Stimulated activated CD8-positive, alpha-beta memory T cell treated with anti-CD3 and anti-CD28 coated beads, Interleukin-2, amount 100 ng/mL, for 1 hour (primary cell): ENCODE measurements at places on chromosomes 13 and 19.

GRCh38 chr13:96426167-96426566 lies 336.3 kb downstream of the HS6ST3 start:
- no peak for DNase-seq

DNA sequence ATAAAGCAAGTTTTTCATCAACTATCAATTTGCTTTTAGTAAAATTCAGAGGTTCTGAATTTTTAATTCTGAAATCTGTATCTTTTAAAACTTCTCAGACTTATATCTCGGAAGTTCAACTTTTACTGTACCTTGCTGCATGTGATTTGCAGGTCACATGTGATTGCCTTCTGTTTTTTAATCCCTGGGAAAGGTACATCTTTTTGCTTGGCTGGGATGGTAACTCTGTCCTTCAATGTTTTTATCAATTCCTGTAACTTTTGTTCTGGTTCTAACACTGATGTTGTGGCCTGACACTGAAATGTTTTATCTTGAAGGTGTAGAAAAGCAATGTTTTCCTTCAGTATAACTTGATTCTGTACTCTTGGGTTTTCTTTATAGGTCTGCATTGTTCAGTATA lies 16.2 kb upstream of the NAA16 start:
- no peak for DNase-seq

DNA sequence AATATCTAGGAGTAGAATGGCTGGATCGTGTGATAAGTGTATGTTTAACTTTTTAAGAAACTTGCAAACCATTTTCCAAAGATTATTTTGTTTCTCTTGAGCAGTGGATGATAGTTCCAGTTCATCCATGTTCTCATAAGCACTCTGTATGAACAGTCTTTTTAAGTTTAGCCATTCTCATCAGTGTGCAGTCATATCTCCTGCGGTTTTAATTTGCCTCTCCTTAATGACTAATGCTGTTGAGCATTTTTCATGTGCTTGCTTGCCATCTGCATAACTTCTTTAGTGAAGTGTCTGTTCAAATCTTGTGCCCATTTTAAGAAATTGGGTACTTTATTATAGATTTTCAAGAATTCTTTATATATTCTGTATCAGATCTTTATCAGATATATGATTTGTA lies 58.6 kb downstream of the WASF3 start:
- DNase-seq = no peak

- DNase-seq = no peak
These were observed 44.9 kb downstream of the TEX29 start for GRCh38 chr13:111365149-111366005.

GRCh38 chr19:45659096-45659729 lies 8.8 kb upstream of the GIPR start:
- DNase-seq = no peak

DNA sequence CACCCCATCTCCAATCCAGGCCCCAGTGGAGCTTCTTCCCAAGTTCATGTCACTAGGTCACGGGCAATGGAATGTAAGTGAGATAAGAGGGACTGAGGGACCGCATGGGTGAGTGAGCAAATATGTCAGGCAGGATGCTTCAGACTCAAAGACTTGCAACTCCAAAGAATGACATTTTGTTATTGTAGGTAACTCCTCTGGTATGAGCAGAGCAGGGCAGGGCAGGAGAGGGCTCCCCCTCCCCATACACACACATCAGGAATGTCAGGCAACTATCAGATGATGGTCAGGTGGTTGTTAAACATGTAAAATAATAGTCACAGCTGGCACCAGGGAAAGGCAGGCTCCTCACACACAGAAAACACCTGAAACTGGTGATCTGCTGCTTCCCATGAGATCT lies 10.6 kb downstream of the ERVV-2 start:
- no peak for DNase-seq

GRCh38 chr13:44801990-44802389 lies 187.3 kb downstream of the NUFIP1 start:
- no peak for DNase-seq

DNA sequence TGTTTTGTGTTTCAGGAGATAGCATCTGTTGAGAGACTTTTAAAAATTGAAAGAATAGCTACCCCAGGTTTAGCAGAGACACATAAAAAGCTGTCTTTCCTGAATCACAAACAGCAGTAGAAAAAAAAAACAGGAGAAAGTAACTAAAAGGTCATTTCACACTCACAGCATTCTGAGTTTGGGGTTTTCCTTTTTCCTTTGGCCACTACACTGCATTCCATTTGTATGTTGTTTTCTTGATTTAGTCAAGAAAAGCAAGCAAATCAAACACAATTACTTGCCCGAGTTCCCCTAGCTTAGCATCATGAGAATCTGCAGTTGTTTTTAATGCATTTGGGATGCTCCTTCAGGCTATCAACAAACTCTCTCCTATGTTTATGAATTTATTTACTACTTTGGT lies 161.0 kb downstream of the KCTD12 start:
- no peak for DNase-seq

DNA sequence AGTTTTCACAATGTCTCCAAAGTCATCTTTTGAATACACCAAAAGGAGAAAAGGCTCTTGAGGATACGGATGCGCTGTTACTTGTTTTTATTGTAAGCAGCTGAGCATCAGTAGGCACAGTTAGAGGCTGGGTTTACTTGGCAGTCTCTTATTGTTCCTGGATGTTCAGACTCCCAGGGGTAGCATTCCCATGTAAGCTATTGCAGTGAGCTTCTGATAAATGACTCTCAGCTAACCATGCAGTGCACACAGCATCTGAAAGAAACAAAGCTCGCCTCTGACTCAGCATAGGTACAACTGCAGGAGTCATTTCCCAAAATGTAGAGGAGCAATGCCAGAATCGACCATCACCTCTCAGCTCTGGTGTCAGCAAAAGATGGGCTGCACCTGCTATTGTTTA lies 84.8 kb downstream of the DCT start:
- DNase-seq = no peak

DNA sequence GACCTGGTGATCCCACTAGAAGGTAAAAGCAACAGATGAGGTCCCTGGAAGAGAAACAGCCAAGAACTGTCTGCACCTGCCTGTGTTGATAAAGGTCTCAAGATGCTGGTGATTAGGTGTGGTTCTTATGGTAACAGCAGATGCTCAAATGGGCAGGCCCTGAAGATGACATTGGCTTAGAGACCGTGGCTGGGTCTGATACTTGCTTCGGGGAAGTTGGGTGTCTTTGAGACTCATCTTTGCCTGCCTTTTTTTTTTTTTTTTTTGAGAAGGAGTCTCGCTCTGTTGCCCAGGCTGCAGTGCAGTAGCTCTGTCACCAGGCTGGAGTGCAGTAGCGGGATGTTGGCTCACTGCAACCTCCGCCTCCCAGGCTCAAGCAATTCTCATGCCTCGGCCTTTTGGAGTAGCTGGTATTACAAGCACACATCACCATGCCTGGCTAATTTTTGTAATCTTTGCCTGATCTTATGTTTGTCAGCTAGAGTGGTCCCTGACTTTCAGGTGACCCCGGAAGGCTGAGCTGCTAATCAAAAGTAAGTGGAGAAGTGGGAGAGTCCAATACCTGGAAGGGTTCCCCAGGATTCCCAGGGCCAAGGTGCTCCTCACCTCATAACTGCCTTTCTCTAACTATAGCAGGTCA lies 7.9 kb downstream of the SLC25A23 start:
- no peak for DNase-seq

DNA sequence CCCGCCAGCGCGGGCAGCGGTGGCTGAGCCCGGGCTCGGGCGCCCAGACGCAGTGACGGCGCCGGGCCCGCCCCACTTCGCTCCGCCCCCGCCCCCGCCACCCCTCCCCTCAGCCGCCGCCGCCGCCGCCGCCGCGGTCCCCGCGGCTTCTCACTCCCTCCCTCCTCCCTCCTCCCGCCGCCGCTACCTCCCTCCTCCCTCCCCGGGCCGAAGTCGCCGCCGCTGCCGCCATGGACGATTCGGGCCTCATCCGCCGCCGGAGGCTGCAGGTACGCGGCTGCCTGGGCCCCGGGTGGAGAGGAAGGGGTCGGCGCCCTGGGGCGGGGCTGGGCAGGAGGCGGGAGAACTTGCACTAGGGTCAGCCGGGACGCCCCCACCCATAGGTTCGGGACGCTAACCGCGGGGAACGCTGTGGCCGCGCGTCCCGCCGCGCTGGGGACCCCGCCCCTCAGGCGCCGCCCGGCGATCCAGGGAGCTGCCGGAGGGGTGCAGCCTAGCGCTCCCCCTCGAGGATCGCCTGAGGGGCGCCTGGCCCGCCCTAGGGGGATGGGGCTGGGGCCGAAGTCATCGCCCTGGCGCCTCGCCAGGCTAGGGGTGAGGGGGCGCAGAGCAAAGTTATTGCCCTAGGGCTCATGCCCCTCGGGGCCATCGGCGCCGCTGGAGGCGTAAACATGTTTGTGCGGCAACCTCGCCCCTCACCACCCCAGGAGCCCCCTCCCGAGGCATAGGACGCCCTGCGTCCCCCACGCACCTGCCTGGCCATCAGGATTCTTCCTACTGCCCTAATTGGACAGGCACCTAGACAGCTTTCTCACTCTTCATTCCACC lies 427 bp downstream of the RTBDN start:
- no peak for DNase-seq

- no peak for DNase-seq
These were observed 11.6 kb upstream of the CLDN10 start for GRCh38 chr13:95540888-95541287.

- DNase-seq = no peak
These were observed 4.2 kb upstream of the LRRC25 start for GRCh38 chr19:18401580-18402112.

DNA sequence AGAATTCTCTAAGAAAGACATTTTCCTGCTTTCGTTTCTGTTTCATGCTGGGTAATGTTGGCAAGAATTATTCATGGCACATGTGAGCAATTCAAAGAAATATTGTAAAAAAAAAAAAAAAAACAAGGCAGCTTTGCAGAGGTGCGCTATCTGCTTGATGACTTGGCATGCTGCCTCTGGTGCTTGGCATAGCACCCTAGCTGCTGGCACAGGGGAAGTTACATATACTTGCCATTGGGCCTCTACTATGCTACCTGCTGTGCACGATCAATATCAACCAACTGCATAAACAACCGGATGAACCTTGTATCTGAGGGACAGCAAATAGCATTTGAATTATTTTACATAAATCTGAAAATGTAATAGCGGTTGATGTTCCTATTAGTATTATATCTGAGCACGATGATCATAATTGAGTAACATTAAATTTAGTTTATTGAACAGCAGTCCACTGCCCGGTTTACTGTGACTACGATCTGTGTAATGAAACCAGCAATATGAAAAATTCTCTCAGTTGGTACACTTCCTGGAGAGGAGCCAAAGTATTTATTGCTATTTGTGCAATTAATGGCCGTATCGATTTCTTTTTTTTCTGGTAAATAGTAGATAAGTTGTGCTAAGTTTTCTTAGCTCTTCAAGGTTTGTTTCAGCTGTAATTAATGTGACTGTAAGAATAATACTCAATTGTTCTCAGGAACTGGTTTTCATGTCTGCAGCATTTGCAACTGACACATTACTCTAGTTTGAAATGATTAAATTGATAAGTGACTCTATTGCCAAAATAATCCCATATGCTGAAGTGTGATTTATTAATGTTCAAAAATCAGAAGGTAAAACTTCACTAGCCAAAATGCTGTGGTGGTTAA lies 717.3 kb downstream of the DACH1 start:
- no peak for DNase-seq

DNA sequence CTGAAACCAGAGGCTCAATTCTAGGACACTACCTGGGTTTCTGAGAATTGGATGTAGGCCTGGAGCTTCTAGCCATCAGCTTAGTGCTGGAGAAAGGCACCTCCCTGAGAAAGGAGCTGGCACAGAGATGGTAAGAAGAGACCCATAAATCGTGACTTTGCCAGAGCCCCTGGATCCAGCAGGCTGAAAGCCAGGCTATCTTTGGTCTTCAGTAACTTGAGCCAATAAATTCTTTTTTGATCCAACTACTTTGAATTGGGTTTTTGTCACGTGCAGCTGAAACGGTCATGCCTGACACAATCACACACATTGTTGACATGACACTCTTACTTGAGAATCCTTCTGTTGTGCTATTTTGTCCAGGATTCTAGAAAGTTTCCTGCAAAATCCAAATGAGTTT lies 103.4 kb downstream of the LHFPL6 start:
- no peak for DNase-seq

DNA sequence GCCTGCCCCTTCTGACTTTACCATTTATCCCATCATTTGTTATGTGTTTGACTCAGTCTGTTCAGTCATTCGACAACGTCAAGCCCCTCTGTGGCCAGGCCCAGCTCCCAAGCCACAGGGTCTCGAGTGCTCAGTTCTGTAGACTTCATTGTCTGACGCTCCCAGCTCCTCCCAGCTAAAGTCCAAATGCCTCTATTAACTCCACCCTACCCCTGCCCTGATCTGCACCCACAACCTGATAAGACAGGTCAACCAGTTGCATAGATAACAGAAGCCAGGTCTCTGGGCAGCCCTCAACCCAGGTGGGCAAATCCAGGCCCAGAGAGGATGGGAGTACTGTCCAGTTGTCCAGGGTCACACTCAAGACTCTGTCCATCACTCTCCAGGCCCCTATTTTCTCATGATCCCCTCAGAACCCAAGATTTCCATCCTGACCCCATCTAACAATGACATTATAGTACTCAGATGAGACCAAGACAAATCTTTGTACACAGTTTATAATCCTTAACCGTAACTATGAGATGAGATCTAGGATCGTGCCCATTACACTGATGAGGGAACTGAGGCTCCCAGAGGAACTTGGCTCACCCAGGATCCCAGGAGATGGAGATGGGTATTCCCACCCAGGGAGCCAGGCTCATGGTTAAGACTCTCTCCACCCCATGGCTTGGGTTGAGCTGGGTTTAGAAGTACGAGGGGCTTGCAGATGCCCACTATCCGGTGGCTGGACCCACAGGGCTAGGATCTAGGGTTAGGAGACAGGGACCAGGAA lies 1.1 kb downstream of the TM6SF2 start:
- no peak for DNase-seq

GRCh38 chr13:53240401-53241025 lies 211.9 kb downstream of the OLFM4 start:
- DNase-seq = no peak

GRCh38 chr13:111904166-111904565 lies 162.8 kb upstream of the SOX1 start:
- no peak for DNase-seq

DNA sequence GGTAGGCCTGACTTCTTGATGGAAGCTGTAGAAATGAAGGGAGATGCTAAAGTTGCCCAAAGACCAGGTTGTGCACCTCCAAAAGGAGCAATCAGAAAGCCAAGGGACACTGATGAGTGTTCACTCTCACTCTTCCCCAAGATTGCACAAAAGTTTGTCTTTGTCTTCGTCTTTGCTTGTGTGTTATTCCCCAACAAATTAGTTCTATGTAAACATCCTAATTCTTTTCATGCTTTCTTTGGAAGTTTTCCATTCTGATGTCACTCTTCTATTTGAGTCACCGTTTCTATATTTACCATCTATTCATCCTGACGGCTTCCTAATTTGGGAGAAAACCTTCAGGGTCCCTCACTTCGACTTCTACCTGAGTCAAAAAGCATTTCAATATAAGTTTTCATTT lies 3.7 kb upstream of the TMEM272 start:
- no peak for DNase-seq

DNA sequence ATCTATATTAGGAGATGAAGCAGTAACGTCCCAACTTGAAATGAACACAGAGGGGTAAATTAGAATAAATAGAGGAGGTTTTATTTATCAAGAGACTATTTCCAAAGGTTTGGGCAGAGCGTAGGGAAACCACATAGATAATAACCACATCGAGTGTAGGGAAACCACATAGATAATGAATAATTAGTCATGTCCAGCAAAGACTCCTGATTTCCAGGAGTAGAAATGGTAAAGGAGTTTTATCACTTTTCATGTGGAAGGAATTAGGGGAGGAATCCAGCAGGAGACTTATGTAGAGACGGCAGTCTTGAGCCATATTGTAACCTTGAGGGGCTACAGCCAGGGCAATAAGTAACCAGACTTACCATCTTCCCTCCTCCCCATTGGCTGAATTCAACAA lies 136.3 kb upstream of the CSNK1A1L start:
- no peak for DNase-seq
